ENCODE measurements at places on chromosomes 3 and 15. TPM values are rescaled to one million over a fixed set of nuclear protein-coding genes. Genes with fewer than 3 reads are reported as not detected.

- no peak overlapping the region for H3K27ac ChIP-seq
- no peaks in the 10 kb centered on the region for H3K36me3 ChIP-seq
- DNase-seq, result no peak
- no peaks in the 10 kb centered on the region for H3K4me1 ChIP-seq
- H3K27me3 ChIP-seq, result no peaks in the 10 kb centered on the region
- no peak overlapping the region for H3K4me3 ChIP-seq
These were observed 230.2 kb upstream of the EIF1B start for GRCh38 chr3:40079203-40079846.

DNA sequence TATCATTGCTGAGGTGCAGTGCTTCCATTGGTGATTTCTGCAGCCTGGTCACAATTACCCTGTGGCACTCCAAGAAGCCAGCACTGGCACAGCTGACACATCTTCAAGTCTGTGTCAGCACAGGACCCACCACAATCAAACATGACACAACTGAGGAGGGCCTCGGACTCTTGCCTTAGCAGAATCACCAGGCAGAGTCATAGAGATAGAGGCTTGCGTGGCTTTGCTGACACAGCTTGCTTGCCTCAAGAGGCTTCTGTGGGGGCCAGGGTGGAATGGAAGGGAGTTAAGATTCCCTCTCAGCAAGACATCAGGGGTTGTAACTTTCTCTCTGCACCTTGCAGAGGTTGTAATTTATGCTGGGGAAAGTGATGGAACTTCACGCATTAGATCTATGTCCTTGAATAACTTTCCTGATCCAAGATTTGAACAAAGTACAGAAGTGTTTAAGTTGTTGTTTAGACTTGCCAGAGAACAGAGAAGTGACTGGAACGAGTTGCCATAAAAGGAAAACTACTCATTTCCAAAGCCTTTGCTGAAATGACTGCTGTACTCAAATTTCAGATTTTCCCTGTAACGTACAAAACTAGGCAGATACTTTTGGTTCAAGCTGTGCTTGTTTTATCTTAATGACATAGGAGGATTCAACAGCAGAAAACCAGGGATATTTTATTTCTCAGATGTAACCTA is 170.7 kb downstream of the DIPK2A start:
- H3K36me3 ChIP-seq, result no peaks in the 10 kb centered on the region
- no peaks in the 10 kb centered on the region for H3K4me1 ChIP-seq
- no peak overlapping the region for H3K27ac ChIP-seq
- no peak overlapping the region for H3K4me3 ChIP-seq

DNA sequence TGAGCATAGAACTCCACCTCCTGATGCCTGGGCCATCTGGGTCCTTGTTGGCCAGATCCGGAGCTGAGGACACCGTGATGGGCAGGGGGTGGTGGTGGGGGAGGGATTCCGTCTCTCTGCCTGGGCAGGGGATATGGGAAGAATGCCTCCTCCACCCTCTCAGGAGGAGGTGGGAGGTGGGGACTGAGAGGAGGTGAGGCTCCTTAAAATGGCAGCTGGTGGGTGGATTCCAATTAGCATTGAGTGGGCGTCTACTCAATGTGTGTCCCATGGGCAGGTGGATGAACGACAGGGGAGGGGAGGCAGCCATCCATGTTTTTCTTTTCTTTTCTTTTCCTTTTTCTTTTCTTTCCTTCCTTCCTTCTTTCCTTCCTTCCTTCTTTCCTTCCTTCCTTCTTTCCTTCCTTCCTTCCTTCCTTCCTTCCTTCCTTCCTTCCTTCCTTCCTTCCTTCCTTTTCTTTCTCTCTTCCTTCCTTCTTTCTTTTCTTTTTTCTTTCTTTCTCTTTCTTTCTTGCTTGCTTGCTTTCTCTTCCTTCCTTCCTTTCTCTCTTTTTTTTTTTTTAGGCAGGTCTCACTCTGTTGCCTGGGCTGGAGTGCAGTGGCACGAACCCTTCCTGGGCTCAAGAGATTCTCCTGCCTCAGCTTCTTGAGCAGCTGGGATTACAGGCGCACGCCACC is 5.0 kb downstream of the SLC28A1 start:
- H3K4me1 ChIP-seq, result peaks cover 8% of the 10 kb centered on the region
- no peaks in the 10 kb centered on the region for H3K36me3 ChIP-seq
- DNase-seq, result no peak
- no peaks in the 10 kb centered on the region for H3K27me3 ChIP-seq

DNA sequence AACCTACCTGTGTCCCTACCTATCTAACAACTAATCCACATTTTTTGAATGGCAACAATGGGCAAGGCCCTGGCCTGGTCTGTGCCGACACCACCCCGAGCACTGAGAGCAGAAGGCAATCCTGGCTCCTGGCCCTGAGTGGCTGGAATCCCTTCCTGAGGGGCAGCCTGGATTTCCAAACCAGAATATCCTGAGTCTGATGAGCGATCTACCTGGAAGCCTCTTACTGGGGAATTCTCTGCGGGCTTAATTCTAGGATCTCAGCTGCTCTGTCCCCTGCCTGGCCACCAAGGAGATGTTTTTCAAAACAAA is 22.1 kb downstream of the ATP2B2 start:
- no peaks in the 10 kb centered on the region for H3K4me1 ChIP-seq
- no peak overlapping the region for H3K4me3 ChIP-seq
- no peak overlapping the region for H3K27ac ChIP-seq
- no peak for DNase-seq
- H3K27me3 ChIP-seq, result no peaks in the 10 kb centered on the region

GRCh38 chr15:69723404-69724096 is 270.9 kb downstream of the RPLP1 start:
- H3K36me3 ChIP-seq, result no peaks in the 10 kb centered on the region
- H3K27me3 ChIP-seq, result no peaks in the 10 kb centered on the region
- peak; percentile 48 for DNase-seq
- H3K4me3 ChIP-seq, result no peak overlapping the region
- H3K4me1 ChIP-seq, result peaks cover 11% of the 10 kb centered on the region

DNA sequence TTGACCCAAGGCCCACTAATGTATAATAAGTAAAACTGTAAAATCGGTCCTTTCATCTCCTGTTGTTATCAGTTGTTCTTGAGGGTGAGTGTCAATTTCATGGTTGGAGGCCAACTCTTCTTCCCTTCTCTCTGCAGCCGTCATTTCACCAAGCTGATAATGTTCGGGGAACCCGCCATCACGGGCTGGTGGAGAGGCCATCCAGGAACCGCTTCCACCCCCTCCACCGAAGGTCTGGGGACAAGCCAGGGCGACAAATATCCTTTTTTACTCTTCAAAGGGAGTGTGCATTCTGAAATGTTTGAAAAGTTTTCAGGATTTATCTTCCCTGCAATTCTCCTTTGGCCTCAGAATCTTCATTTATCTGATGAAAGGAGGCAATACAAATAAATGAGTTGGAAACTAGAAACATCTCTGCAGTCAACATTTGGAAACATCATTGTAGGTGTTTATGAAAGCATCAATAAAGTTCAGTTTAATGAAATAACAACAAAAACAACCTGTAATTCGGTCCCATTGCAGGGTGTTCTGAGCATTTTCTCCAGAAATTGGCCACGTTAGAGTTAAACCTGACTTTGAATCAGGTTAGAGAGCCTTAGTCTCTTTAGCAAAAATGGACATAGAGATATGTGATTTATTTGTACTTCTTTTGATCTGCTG is 63.9 kb downstream of the CRTC3 start:
- no peak for DNase-seq
- no peaks in the 10 kb centered on the region for H3K27me3 ChIP-seq
- no peaks in the 10 kb centered on the region for H3K36me3 ChIP-seq
- H3K4me1 ChIP-seq, result peaks cover 6% of the 10 kb centered on the region
- no peak overlapping the region for H3K4me3 ChIP-seq

GRCh38 chr15:93583968-93584367 is 495.0 kb upstream of the RGMA start:
- no peaks in the 10 kb centered on the region for H3K27me3 ChIP-seq
- no peaks in the 10 kb centered on the region for H3K4me1 ChIP-seq
- no peak for DNase-seq
- no peak overlapping the region for H3K4me3 ChIP-seq
- H3K36me3 ChIP-seq, result no peaks in the 10 kb centered on the region

GRCh38 chr15:100923902-100924301 is 4.7 kb downstream of the LRRK1 start:
- no peak overlapping the region for H3K27ac ChIP-seq
- peaks cover 6% of the 10 kb centered on the region for H3K4me1 ChIP-seq
- H3K27me3 ChIP-seq, result peaks cover 26% of the 10 kb centered on the region
- no peak for DNase-seq
- H3K36me3 ChIP-seq, result no peaks in the 10 kb centered on the region

- H3K4me1 ChIP-seq, result no peaks in the 10 kb centered on the region
- H3K4me3 ChIP-seq, result no peak overlapping the region
- DNase-seq, result peak; percentile 65
- H3K27me3 ChIP-seq, result no peaks in the 10 kb centered on the region
- no peak overlapping the region for H3K27ac ChIP-seq
These were observed 63.8 kb downstream of the SPSB4 start for GRCh38 chr3:141114816-141115460.

DNA sequence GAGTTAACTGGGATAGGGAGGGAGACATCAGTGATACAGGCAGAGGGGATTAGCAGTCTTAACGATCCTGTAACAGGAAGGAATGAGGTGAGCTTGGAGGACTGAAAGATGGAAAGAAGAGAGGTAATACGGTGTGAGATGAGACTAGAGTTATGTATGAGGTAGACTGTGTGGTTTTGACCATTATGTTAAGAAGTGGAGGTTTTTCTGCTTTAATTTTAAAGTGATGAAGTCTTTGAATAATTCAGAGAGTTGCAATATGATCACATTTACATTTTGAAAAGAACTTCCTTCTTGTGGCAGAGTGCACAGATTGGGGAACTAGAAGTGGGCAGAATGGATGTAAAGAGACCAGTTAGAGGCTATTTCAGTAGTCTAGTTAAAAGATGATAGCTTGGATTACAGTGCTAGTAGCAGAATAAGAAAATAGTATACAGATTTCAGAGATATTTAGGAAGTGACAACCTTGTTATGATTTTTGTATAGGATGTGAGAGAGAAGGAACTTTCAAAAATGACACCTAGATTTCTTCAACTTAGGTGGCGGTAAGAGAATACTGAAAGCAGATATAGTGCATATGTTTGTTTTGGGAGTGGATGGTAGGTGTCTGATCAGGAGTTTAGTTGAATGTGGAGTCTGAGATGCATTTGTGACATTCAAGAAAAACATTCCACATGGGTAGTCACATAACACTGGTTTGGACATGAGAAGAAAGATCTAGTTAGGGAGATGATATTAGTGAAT is 40.5 kb downstream of the STT3B start:
- DNase-seq, result no peak
- H3K27me3 ChIP-seq, result no peaks in the 10 kb centered on the region
- H3K4me1 ChIP-seq, result peaks cover 2% of the 10 kb centered on the region

DNA sequence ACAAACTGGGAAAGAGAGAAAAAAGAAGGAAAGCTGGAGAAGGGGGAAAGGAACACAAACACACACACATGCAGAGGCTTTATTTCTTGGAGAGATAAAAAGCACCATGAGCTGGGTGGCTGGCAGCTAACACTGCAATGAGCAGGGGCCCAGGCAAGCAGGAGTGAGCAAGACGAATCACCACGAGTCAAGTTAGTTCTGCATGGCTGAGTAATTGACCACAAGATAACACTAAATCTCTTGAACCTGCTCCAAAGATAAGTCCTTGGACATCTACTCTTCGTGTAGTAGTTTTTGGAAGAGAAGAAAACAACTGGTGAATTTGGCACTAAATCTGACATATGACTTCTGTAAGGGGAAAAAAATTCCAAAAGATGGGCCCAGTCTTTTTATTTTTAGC is 100.9 kb downstream of the MYO5A start:
- H3K36me3 ChIP-seq, result no peaks in the 10 kb centered on the region
- no peaks in the 10 kb centered on the region for H3K4me1 ChIP-seq
- DNase-seq, result no peak
- H3K27ac ChIP-seq, result no peak overlapping the region

DNA sequence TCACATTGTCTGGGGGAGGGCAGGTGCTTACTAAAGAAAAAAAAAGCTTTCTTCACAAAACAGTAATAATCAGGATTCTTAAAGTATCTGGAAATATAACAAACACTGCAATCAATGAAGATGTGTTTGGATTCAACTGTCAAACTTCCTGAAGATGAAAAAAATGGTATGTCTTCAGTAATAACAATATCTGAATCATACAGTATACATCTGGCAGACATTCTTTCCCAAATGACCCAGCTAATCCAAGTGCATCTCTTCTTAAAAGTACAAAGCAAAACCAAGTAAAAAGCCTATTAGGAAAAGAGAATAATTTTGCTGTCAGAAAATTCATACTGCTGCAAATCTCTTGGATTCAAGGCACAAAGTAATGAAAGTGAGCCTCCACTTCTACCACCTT is 145.0 kb upstream of the MCTP2 start:
- H3K27ac ChIP-seq, result no peak overlapping the region
- DNase-seq, result no peak
- no peaks in the 10 kb centered on the region for H3K27me3 ChIP-seq

DNA sequence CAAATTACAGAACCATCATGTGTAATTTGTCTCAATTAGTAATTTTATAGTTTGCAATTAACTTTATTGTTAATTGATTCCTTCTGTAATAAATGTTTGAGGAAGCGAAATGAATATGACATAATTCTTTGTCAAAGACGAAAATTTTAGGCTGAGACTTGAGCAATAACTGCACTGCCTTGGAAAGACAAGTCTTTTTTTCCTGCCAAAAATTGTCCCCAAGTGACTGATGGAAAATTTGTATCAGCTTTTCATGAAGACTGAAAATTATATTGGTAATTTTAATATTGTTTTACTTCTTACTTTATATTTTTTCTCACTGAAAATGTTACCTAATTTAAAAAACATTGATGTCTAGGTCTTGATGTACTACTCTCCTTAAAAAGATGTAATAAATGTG is 622.6 kb downstream of the NLGN1 start:
- H3K4me1 ChIP-seq, result no peaks in the 10 kb centered on the region
- no peaks in the 10 kb centered on the region for H3K27me3 ChIP-seq
- no peaks in the 10 kb centered on the region for H3K36me3 ChIP-seq

GRCh38 chr15:73493922-73494321 is 51.0 kb downstream of the REC114 start:
- DNase-seq, result no peak
- H3K4me3 ChIP-seq, result no peak overlapping the region
- no peaks in the 10 kb centered on the region for H3K4me1 ChIP-seq
- no peaks in the 10 kb centered on the region for H3K36me3 ChIP-seq
- H3K27me3 ChIP-seq, result no peaks in the 10 kb centered on the region
- no peak overlapping the region for H3K27ac ChIP-seq

- no peaks in the 10 kb centered on the region for H3K36me3 ChIP-seq
- no peaks in the 10 kb centered on the region for H3K27me3 ChIP-seq
- no peak for DNase-seq
- H3K27ac ChIP-seq, result no peak overlapping the region
- H3K4me3 ChIP-seq, result no peak overlapping the region
These were observed 203.4 kb upstream of the CGNL1 start for GRCh38 chr15:57172925-57173324.

GRCh38 chr3:54954521-54954920 is 26.7 kb upstream of the LRTM1 start:
- peaks cover 8% of the 10 kb centered on the region for H3K4me1 ChIP-seq
- no peak overlapping the region for H3K27ac ChIP-seq
- no peaks in the 10 kb centered on the region for H3K36me3 ChIP-seq
- DNase-seq, result no peak
- no peaks in the 10 kb centered on the region for H3K27me3 ChIP-seq

Gene STRC
- total RNA-seq, result 0.42 TPM

Gene ZCWPW2
- 0.39 TPM for total RNA-seq

Gene FRMD4B
- 7.2 TPM for total RNA-seq

Gene P2RY13
- not detected for total RNA-seq

Gene VPS18
- 32.7 TPM for total RNA-seq
